ENCODE measurements at places on chromosomes 11 and 22.

- peak; percentile 43 for DNase-seq
Measured at GRCh38 chr11:59556115-59556916, 45.0 kb downstream of the OR4D9 start.

DNA sequence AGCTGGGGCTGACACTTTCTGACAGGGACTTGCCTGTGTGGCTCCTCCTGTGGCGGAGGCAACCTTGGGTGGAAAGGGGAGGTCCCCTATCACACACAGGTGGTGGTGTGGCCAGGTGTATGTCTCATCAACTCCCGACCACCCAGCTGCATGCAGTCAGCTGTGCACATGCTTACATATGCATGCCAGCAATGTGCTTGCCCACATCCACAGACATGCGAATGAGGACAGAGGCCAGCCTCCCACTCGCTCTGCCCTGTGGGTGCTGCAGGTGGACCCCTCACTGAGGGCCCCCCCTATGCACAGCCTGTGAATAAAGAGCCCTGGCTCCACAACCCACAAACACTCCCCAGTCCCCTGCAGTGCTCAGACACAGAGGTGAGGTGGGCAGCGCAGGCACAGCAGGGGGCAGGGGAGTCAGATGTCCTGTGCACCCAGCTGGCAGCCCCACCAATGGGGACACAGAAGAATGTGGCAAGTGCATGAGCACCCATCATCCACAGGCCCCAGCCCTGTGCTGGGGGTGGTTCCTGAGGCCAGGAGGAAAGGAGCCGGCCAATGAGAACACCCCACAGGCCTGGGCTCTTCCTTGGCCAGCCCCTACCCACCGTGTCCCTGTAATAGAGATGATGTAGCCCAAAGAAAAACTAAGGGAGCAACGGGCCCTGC lies 9.5 kb downstream of the GNB1L start:
- DNase-seq, result no peak

DNA sequence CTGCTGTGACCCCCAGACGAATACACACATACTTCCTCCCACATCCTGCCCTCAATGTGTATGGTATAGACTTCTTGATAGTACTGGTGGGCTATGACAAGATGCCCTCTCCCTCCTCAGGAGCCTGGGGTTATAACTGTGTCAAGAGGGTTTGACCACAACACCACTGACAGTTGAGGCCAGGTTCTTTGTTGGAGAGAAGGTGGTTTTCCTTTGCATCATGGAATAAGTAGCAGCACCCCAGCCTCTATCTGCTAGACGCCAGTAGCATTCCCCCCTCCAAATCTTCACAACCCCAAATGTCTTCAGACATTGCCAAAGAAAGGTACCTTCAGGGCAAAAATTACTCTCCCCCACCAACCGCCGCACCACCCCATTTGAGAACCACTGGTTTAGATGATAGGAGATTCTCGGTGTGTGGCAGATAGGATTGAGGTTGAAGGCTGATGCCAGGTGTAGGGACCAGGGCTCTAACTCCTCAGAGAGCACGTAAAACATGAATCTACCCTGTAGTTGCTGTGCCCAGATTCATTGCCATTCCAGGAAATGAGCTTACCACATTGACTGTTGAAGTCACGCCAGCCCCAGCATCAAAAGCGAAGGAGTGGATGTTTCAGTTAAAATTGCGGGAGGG lies 5.5 kb upstream of the MYO18B start:
- no peak for DNase-seq

DNA sequence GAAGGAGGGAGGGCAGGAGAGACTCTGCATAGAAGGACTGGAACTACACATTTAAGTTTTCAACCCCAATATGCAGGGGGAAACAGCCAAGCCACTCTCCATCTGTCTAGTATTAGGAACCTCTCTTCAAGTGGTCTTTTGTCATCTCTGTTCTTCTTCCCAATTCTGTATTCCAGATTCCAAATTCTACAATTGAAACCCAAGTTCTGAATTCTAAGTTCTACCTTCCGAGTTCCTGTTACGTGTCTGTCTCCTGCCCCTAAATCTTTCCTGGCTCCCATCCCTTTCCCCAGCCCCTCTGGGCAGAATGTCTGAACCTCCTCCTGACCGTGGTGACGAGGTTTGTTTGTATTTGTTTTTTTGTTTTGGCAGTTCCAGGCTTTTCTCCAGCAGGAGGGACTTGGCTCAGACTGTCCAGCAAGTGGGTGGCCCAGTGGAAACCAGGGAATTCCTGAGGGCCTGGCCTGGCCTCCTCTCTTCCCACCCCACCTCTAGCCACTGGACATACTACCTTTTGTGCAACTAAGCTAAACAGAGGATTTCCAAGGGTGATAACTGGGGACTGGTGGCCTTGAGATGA lies 1.6 kb upstream of the THOC5 start:
- DNase-seq, result peak; percentile 17

- DNase-seq, result no peak
Measured at GRCh38 chr11:113161711-113162591, 152.4 kb upstream of the TTC12 start.

DNA sequence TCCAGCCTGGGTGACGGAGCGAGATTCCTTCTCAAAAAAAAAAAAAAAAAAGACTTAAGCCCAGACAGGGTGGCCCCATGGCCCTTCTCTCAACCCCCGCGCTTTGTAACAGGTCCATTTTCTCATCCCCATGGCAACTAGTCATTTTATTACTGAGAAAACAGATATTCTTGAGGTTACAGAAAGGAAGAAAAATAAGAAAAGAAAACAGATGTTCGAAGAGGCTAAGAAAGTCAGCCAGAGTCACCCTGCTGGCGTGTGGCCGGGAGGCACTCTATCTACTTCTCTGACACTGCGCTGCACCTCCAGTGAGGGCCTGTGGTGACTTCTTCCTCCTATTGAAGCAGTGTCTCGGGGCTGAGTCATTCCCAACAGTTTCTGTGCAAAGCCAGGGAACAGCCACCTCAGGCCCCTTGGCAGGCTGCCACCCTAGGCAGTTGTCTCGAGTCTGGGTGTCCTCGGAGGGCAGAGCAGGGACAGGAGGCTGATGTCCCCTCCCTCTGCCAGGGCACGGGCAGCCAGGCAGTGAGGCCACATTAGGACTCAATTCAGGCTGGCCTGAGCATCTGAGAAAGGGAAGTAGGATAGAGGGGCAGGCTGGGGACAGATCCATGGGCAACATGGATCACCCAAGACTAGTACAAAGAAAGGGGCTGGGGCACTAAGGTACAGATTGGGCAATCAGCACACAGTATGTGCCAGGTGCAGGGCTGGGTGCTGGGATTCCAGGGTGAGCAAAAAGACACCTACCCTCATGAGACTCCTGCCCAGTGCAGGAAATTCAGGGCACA lies 16.4 kb upstream of the SYVN1 start:
- DNase-seq, result peak; percentile 95

- DNase-seq, result no peak
Measured at GRCh38 chr11:78325274-78325781, 92.3 kb downstream of the GAB2 start.

GRCh38 chr22:48492366-48493320 lies 1335.0 kb downstream of the BRD1 start:
- peak; percentile 95 for DNase-seq

- DNase-seq, result peak; percentile 27
Measured at GRCh38 chr22:11066458-11067285, 4461.3 kb upstream of the OR11H1 start.

DNA sequence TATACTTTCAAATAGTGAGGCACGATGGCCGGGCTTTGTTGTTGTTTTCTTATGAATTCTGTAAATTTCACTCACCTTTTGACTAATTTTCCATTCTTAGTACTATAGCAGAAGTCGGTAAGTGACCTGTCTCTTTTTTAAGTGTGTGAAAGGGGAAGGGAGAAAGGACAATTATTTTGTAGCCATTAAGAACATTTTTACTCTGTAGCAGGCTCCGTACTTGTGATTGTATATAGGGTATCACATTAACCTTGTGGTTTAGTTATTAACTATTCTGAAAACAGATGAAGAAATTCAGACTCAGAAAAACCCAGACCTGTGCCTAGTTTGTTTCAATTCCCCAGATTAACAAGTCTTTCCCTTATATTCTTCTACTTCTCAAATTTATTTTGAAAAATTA lies 78.7 kb downstream of the CASP12 start:
- no peak for DNase-seq

DNA sequence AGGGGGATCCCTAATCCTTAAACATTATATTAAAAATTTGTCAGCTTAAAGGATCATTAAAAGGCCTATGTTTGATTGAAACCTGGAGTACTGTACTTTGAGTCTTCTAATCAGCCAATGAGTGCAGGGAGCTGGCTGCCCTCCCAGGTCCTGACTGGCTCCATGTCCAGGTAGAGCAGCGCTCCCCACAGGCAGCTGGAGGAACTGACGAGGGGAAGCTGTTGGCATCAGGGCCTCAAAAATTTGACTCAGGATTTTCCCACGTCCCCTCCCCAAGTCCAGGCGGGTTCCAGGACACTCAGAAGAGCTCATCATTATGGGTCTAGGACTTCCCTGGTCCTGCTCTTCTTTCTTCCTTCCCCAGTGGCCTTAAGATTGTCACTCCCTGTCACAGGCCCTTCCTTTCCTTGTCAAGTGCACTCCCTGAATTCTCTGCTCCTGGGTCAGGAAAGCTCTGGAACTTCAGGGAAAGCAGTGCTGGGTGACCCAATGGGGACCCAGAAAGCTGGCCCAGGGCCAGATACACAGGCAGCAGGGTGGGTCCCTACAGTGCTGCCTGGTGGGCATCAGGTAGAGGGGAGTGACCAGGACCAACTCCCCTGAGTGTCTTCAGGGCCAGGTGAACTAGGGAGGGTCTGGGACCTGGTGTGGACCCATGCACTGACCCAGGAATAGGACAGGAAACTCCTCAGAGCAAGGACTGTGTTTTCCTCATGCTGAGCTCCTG lies 65.5 kb downstream of the GGTLC2 start:
- no peak for DNase-seq

- DNase-seq, result no peak
Measured at GRCh38 chr11:35281169-35281688, 138.1 kb downstream of the SLC1A2 start.

GRCh38 chr11:11942668-11943067 lies 65.8 kb downstream of the DKK3 start:
- DNase-seq, result no peak

GRCh38 chr11:76160856-76161255 lies 45.4 kb downstream of the WNT11 start:
- no peak for DNase-seq

DNA sequence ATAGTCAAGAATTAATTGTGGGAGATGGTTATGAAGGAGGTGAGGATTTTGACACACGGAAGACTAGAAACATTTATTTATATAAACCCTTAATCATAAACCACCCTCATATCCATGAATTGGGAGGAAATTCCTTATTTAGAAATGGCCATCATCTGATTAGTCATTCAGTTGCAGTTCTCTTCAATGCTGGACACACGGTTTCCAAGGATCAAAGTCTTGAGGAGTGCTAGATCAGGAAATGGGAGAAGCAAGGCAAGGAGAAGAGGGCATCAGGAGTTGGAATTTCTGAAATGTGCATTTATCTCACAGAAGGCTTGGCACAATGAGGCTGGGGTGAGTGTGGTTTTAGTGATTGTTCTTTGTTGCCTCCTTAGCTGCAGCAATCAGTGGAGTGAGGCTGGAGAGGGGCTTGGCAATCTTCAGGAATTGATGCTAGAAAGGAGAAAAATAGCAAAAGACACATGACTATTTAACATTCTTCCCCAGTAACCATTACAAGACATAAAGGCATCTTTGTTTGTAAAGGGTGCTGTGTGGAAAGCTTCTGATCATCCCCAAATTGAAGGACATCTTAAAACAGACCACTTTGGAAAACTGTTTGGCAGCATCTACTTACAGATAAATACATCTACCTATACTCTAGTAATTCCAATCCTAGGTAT lies 21.6 kb upstream of the GDPD4 start:
- DNase-seq, result peak; percentile 19

GRCh38 chr11:134846328-134847082 lies 434.5 kb upstream of the B3GAT1 start:
- DNase-seq, result no peak

DNA sequence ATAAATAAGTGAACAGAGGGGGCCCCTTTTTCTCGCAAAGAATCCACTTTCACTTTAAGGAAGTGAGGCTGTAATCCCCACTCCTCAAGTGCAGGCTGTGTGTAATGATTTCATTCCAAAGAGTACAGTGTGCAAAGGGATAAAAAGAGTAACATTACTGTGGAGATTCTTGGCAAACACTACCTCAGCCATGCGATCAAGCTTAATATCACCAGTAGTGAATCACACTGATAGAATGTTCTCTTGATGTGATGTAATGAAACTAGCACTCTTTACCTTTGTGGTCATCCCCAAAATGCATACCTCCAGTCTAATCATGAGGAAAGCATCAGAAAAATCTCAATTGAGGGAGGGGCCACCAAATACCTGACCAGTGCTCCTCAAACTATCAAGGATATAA lies 246.1 kb upstream of the CHORDC1 start:
- DNase-seq, result no peak
